ENCODE measurements at places on chromosomes 5 and 9. TPM values are rescaled to one million over a fixed set of nuclear protein-coding genes. Genes with fewer than 3 reads are reported as not detected.

The CATSPER3 gene
- total RNA-seq: 0.68 TPM

The SPEF2 gene
- total RNA-seq: 5.1 TPM

The SLC6A7 gene
- total RNA-seq: not detected

The CBY3 gene
- total RNA-seq: 0.55 TPM

The TAF11L6 gene
- total RNA-seq: not detected

The LECT2 gene
- total RNA-seq: not detected

The ZNF608 gene
- not detected for total RNA-seq

GRCh38 chr5:10695055-10695649, 65.9 kb downstream of the DAP start:
- no peak overlapping the region for H3K4me3 ChIP-seq
- H3K27me3 ChIP-seq: no peaks in the 10 kb centered on the region
- H3K27ac ChIP-seq: no peak overlapping the region
- H3K4me1 ChIP-seq: peaks cover 24% of the 10 kb centered on the region
- H3K36me3 ChIP-seq: peaks cover 6% of the 10 kb centered on the region
- no peak for DNase-seq

DNA sequence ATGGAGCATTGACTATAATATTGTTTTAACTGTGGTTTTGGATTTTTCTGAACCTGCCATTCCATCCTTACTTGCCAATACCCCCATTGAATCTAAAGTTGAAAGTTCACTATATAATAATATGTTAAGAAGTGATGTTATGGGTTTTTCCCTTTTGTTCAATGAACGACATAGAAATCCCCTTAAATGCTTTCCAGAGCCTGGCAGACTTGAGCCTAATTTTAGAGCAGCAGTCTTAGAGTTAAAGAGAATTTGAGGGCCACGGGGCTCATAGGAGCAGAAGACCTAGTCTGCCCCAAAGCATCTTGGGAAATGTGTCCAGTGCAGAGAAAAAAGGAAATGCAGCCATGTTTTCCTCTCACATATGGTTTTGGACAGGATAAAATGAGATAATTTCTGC, 146.1 kb upstream of the SLC44A1 start:
- DNase-seq: no peak
- H3K4me3 ChIP-seq: no peak overlapping the region

DNA sequence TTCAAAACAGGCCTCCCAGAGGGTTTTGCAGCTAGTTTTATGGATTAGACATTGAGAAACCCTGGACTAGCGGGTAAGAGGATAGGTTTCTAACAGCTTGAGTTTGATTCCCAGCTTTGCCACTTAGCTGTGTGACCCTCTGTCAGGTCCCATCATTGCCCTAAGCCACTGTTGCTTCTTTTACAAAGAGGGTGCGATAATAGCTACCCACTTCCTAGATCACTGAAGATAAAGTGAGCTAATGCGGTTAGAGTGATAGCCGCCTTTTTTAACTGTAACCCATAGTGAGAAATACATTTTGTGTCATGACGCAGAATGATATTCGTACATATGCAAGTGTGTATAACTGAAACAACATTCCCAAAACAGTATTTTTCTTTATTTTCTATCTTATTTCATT, 40.3 kb downstream of the CSF1R start:
- H3K36me3 ChIP-seq: peaks cover 74% of the 10 kb centered on the region
- no peak for DNase-seq
- H3K27ac ChIP-seq: peak overlapping the region; percentile 53
- H3K4me1 ChIP-seq: peaks cover 42% of the 10 kb centered on the region

- no peak overlapping the region for H3K27ac ChIP-seq
- no peaks in the 10 kb centered on the region for H3K4me1 ChIP-seq
- no peak for DNase-seq
- H3K4me3 ChIP-seq: no peak overlapping the region
- H3K27me3 ChIP-seq: peaks cover 27% of the 10 kb centered on the region
- H3K36me3 ChIP-seq: no peaks in the 10 kb centered on the region
Measured at GRCh38 chr9:137052998-137053943, 590 bp downstream of the ENTPD2 start.

- H3K27ac ChIP-seq: peak overlapping the region; percentile 51
- no peak for DNase-seq
- peaks cover 38% of the 10 kb centered on the region for H3K4me1 ChIP-seq
- peaks cover 19% of the 10 kb centered on the region for H3K36me3 ChIP-seq
Measured at GRCh38 chr5:75509956-75510355, 1.5 kb downstream of the CERT1 start.

DNA sequence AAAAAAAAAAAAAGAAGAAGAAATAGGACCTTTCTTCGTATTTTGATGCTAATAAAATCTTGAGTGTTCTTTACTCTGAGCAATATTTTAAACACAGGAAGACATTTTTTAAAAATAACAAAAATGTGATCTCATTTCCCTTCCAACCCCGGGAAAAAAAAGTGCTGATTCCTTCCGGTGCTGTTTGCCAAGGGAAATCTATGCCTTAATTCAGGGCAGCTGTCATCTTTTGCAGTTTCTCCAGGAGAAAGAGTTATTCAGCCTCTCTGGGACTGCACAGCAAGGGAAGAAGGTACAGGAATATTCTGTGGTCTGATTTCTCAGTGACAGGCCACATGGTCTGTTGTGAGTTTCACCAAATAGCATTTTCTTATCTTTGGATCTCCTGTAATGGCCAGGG, 291.9 kb upstream of the IRX1 start:
- no peaks in the 10 kb centered on the region for H3K36me3 ChIP-seq
- H3K27ac ChIP-seq: no peak overlapping the region
- H3K4me3 ChIP-seq: no peak overlapping the region
- no peaks in the 10 kb centered on the region for H3K4me1 ChIP-seq

- H3K36me3 ChIP-seq: no peaks in the 10 kb centered on the region
- H3K4me1 ChIP-seq: no peaks in the 10 kb centered on the region
- peaks cover 15% of the 10 kb centered on the region for H3K27me3 ChIP-seq
- H3K4me3 ChIP-seq: no peak overlapping the region
- DNase-seq: no peak
- H3K27ac ChIP-seq: no peak overlapping the region
Measured at GRCh38 chr5:36638056-36638455, 31.6 kb downstream of the SLC1A3 start.

DNA sequence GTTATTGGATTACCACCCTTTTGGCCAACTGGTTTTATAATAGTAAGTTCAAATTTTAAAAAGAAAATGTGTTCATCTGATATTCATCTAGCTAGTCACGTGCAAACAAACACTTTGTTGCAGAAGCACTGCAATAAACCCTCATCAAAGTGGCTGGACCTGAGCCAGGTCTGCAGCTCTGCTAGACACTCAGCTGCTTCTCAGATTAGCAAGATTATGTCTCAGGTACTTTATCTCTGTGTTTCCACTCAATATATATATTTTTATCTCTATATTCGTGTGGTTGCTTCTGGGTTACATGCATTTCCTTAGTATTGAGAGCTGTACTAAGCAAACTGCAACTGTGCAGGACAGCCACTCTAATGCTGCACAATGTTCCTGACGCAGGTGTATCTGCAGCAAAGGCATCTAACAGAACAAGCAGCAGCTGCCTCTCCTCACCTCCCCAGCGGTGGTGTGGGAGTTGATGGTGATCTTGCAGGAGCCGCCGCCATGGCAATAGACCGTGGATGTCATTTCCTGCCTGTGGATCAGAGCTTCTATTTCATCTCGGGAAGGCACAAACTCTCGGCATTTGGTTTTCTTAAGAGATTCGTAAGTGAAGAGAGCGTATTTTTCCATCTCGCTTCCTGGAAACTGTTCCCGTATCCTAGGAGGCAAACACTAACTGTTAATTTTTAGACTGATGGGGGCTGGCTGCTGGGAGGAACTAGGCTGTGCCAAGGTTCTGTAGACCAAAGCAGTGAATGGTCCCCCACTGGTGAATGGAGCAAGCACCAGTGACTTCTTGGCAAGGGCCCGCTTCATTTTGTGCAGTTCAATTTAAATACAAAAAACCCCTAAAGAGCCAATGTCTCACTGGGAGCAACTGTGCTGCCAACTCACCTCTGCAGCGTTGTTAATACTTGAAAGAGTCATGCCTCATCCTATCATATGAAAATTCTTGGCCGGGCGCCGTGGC, 56.7 kb upstream of the RETREG1 start:
- H3K36me3 ChIP-seq: no peaks in the 10 kb centered on the region
- H3K4me3 ChIP-seq: no peak overlapping the region
- H3K27ac ChIP-seq: no peak overlapping the region
- peaks cover 1% of the 10 kb centered on the region for H3K27me3 ChIP-seq
- H3K4me1 ChIP-seq: peaks cover 6% of the 10 kb centered on the region

GRCh38 chr5:67542479-67542878, 345.9 kb upstream of the CD180 start:
- H3K27me3 ChIP-seq: no peaks in the 10 kb centered on the region
- no peak overlapping the region for H3K27ac ChIP-seq
- no peak for DNase-seq
- no peaks in the 10 kb centered on the region for H3K36me3 ChIP-seq

DNA sequence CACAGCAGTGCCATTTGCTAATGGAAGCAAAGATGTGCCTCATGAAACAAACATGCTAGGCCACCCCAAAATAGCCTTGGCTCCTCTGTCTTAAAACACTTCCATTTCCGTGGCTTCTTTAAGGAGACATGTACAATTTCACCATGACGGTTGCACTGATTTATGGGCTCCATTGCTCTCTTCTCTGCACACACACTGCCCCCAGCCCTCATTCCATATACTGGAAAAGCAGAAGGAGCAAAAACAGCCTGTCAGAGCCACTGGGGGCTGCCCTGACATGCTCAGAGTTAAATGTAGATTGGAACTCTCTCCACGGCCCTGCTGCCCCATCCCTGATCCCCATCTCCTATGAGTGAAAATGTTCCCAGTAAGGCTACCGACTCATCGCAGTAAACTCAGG, 114.8 kb downstream of the ROR2 start:
- peaks cover 7% of the 10 kb centered on the region for H3K4me1 ChIP-seq
- H3K4me3 ChIP-seq: no peak overlapping the region
- no peak for DNase-seq
- no peaks in the 10 kb centered on the region for H3K36me3 ChIP-seq
- H3K27ac ChIP-seq: no peak overlapping the region

- peaks cover 25% of the 10 kb centered on the region for H3K27me3 ChIP-seq
- peak; percentile 37 for DNase-seq
- no peak overlapping the region for H3K4me3 ChIP-seq
- peaks cover 21% of the 10 kb centered on the region for H3K4me1 ChIP-seq
Measured at GRCh38 chr9:880725-881124, 39.2 kb downstream of the DMRT1 start.

DNA sequence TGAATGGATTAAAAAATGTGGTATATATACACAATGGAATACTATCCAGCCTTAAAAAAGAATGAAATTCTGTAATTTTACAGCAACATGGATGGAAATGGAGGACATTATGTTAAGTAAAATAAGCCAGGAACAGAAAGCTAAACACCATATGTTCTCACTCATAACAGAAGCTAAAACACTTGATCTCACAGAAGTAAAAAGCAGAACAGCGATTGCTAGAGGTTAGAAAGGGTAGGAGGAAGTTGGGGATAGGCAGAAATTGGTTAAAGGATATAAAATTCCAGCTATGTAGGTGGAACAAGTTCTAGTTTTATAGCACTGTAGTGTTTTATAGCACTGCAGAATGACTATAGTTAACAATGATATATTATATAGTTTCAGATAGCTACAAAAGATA, 15.8 kb downstream of the MARCHF3 start:
- H3K27ac ChIP-seq: no peak overlapping the region
- H3K4me1 ChIP-seq: peaks cover 5% of the 10 kb centered on the region
- no peaks in the 10 kb centered on the region for H3K27me3 ChIP-seq
- no peak overlapping the region for H3K4me3 ChIP-seq
- DNase-seq: no peak

DNA sequence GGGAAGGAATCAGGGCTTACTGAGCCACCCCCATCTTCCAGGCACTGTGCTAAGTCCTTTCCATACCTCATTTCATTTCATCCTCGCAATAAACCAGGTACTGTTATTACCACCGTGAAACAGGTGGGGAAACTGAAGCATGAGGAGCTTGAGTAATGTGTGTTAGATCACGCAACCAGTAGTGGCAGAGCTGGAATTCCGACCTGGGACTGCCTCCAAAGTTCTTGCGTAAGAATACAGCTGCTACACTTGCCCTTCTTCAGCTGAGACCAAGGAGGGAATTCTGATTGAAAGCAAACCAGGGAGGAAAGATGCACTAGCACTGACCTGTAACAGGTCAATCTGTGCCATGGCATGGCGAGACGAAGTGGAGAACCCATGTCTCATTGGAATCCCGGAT, 113.4 kb upstream of the MSX2 start:
- no peaks in the 10 kb centered on the region for H3K4me1 ChIP-seq
- no peaks in the 10 kb centered on the region for H3K36me3 ChIP-seq
- no peak for DNase-seq
- H3K27me3 ChIP-seq: peaks cover 3% of the 10 kb centered on the region
- H3K27ac ChIP-seq: no peak overlapping the region

DNA sequence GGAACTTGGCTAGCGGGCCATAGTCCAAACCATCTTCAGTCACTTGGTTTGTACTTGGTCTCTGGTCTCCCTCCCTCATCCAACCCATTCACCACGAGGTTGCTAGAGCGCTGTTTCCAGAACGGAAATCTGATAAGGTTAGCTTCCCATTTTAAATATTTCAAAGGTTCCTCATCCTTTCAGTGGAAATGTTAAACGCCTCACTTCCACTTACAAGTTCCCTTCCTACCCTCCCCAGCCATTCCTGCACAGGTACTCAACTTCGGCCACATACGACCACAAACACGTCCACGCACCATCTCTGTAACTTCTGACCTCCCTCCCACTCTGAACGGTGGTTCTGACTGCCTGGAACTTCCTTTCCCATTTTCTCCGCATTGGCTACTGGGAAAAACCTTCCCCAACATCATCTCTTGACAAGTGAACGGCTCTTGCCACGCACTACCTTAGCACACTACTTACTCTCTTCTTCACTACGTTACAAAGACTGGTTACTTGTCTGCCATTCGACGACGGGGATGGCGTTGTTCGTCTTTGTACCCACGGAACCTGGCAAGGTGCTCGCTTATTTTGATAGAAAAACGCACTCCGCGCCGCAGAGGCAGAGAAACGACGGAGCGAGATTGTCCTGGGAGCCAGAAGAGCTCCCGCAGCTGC, 629 bp downstream of the CCNH start:
- DNase-seq: peak; percentile 50
- H3K4me1 ChIP-seq: peaks cover 24% of the 10 kb centered on the region
- peak overlapping the region; percentile 88 for H3K4me3 ChIP-seq
- peaks cover 33% of the 10 kb centered on the region for H3K36me3 ChIP-seq
- H3K27ac ChIP-seq: peak overlapping the region; percentile 91

- peak overlapping the region; percentile 64 for H3K27ac ChIP-seq
- no peak overlapping the region for H3K4me3 ChIP-seq
- DNase-seq: no peak
- no peaks in the 10 kb centered on the region for H3K27me3 ChIP-seq
- peaks cover 53% of the 10 kb centered on the region for H3K4me1 ChIP-seq
- peaks cover 47% of the 10 kb centered on the region for H3K36me3 ChIP-seq
Measured at GRCh38 chr9:128912270-128912853, 8.4 kb upstream of the PHYHD1 start.

DNA sequence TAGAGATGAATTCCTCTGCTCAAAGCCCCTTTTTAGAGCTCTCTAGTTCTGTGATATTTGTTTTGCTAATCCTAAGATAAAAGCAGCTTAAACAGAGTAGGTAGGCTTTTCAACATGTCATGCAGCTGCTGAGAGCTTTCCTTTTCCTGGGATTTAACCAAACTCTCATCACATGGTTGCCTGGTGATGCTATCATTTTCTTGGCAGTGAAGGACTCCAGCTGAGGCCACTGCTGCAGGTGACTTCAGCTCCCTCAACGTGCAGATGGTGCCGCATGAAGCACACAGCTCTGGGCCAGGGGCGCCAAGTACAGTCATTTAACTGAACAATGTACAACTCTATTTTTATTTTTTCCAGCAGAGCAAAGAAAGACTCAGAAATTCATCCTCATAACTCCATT, 42.2 kb downstream of the SECISBP2 start:
- peaks cover 38% of the 10 kb centered on the region for H3K4me1 ChIP-seq
- peaks cover 53% of the 10 kb centered on the region for H3K36me3 ChIP-seq

- H3K4me3 ChIP-seq: no peak overlapping the region
- no peaks in the 10 kb centered on the region for H3K36me3 ChIP-seq
- no peak overlapping the region for H3K27ac ChIP-seq
Measured at GRCh38 chr9:100999906-101000544, 28.5 kb upstream of the PLPPR1 start.
